ENCODE measurements at places on chromosomes 6 and 20. TPM values are rescaled to one million over a fixed set of nuclear protein-coding genes. Genes with fewer than 3 reads are reported as not detected.

DNA sequence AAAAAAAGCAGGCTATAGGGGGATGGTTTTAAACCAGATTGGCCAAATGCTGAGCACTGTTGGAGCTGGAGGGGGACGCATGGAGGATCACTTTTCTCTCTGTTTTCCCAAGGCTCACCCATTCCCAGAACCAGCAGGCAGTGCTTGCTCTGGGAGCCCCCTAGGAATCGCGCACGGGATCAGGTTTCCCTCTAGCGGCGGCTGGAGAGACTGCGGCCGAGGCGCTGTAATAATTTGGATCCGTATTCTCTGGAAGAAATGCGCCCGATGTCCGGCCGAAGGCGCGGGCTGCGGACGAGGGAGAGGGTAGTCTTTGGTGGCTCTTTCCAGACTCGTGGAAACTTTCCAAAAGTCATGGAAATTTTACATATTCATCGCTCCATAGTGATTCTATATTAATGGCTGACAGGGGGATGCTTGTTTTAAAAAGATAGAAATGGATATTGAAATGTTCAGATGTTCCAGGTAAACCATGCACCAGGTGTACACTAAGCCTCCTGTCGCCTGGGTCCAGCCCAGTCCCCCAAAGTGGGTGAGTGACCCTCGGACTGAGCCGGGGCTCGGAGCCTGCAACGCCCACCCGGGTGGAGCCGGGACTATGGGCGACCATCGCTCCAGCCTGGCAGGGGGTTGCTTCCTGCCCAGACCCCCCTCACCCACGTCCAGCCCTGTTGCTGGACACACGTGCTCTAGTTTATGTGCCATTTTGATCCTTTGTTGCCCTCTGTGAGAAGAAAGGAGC, 78.7 kb upstream of the PHACTR3 start:
- DNase-seq, result peak; percentile 24

DNA sequence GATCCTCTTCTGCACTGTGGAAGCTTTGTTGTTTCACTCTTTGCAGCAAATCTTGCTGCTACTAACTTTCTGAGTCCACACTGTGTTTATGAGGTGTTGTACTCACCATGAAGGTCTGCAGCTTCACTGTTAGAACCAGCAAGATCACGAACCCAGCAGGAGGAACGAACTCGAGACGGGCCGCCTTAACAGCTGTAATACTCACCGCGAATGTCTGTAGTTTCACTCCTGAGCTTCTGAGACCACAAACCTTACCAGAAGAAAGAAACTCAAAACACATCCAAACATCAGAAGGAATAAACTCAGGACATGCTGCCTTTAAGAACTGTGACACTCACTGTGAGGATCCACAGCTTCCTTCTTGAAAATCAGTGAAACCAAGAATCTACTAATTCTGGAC, 48.1 kb upstream of the MBOAT1 start:
- no peak for DNase-seq

DNA sequence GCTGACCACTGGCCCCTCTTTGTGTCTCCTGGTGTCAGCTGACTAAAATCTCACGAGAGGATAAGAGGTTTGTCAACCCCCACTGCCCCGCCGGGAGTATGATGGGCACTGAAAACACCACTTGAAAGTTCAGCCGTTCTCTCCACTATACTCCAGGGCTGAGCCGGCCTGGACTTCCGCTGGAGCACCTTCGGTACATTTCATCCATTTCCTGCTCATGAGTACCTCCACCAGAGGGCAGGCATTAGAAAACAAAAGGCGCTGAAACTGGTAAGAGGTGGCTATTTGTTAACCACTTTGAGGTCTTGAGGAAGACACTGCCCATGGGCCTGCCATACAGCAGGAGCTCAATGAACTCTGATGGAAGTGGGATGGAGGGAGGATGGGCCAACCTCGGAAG, 17.9 kb upstream of the ANKRD60 start:
- DNase-seq, result peak; percentile 31

- no peak for DNase-seq
Observed at GRCh38 chr20:20915844-20916243, 190.3 kb downstream of the LINC00237 start.

DNA sequence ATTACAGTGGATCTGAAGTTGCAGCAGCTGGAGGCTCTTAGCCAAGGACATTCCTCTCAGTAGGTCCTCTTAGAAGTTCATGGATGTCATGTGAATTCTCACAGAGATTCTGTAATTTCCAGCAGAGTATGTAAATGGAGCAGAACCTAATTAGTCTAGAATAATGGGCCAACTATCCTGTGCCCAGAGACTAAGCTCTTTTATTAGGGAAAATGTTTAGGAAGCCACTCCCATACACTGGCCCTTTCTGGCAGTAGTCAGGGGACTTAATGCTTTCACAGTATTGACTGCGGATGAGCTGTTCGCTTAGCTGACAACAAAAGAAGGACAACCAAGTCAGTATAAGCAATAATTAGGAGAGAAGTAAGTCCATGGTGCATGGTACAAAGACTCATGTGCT, 43.8 kb upstream of the KIF16B start:
- no peak for DNase-seq

DNA sequence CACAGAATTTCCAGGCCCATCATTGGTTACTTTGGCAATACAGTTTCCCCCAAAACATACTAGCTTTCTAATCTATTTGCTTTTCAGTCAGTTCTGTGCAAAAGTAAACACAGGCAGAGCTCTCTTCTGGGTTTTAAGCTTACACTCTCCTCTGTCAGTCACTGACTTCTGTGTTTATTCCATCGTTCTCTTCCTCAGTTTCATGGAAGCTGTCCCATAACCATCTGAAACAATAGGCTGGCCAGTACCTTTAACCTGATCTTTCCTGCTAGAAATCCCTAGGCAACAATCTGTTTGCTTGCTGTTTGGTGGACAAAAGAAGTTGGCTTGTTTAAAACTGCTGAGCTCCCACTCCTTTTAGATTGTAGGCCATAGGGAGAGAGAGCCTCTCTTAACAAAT, 431.5 kb downstream of the HACE1 start:
- no peak for DNase-seq

- DNase-seq, result peak; percentile 48
Observed at GRCh38 chr6:100726666-100727065, 154.5 kb downstream of the ASCC3 start.

DNA sequence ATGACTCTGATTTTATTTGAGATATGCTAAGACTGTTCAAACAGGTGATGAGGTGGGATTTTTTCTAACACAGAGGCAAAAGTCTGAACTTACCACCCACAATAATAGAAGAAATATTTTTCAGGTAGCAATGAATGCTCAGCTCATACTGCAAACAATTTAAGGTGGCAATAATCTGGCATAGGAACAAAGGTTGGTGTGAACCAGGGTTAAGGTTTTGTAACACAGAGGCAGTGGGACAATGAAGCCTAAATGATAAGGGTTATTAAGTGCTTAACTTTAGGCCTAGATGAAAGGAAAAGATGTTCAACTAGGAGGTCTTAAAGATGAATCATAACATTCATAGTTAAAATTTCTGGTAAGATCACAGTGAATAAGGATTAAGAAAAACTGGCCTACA, 4.9 kb downstream of the ASCC3 start:
- no peak for DNase-seq

DNA sequence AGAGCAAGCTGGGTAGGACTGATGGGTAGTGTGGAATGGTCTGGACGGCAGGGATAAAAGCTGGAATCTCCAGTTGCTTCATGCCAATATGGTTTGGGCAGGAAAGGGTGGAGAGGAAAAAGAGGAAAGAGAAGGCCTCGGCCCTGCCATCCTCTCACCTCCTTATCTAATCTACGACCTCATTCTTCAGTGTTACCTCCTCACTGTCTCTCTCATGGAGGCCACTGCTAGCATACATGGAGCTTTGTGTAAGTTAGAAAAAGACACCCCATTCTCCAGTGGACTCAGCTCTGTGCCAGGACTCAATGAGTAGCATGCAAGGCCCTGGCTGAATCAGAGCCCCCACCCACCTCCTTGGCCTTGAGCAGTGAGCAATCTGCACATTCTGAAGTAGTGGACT, 6.1 kb upstream of the ARID1B start:
- no peak for DNase-seq

GRCh38 chr20:5065166-5065878, 54.4 kb downstream of the PCNA start:
- DNase-seq, result peak; percentile 73

- DNase-seq, result no peak
Observed at GRCh38 chr6:167442245-167442644, 117.4 kb downstream of the TTLL2 start.

DNA sequence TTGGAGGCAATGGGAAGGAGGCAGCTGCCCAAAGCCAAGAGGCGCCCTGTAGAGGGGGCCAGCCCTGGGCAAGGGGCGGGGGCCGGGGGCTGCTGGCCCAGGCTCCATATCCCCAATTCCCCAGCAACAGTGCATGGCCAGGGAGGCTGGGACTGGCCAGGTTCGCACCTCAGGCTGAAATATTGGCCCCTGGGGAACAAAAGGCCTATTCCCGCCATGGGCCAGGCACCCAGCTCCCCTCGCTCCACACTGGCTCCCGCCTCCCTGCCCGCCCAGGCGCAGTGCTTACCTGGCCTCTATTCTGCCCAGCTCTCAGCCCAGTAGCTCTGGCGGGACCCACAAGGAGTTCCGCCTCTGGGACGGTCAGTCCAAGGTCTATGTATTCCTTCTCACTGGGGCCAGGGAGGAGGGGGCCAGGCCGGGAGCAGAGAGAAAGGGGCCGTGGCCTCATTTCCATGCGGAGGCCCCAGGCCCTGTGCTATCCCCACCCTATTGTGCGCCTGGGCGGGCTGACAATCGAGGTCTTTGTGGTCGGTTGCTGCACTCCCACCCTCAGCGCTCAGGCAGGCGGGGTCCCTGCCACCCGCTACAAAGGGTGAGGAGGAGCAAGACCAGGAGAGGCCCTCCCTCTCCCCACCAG, 42.3 kb downstream of the YTHDF1 start:
- DNase-seq, result no peak

DNA sequence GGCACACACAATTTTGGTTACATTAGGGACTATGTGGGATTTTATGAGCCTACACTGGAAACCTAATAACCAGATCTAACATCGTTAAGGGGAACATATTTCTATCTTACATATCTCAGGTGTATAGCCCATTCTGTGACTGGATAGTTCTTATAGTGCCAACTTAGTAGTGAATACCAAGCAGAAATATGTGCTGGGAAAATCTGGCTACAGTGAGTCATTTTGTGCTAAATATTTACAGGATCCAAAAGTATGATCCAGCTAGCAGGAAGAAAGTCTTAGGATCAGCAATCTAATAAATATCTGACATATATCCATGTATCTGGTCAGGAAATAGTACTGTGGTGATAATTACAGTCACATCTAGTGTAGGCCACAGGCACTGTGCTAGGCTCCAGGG, 94.6 kb upstream of the INSM1 start:
- no peak for DNase-seq

- DNase-seq, result no peak
Observed at GRCh38 chr20:2022163-2022562, 28.3 kb upstream of the PDYN start.

- no peak for DNase-seq
Observed at GRCh38 chr6:25537349-25538018, 114.5 kb upstream of the SCGN start.

DNA sequence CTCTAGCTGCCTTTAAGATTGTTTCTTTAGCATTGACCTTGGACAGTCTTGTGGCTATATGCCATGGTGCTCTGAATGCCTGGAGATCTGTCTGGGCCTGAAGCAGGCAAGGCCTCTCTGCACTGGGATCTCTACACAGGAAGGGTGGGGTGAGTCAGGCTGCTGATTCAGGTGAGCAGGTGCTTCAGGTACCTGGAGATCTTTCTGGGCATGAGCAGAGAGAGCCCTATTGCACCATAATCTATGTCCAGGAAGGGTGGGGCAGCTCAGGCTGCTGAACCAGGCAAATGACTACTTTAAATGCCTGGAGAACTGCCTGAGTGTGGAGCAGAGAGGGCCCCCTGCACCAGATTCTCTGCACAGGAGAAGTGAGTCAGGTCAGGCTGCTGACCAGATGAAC, 94.5 kb downstream of the TPBG start:
- no peak for DNase-seq

DNA sequence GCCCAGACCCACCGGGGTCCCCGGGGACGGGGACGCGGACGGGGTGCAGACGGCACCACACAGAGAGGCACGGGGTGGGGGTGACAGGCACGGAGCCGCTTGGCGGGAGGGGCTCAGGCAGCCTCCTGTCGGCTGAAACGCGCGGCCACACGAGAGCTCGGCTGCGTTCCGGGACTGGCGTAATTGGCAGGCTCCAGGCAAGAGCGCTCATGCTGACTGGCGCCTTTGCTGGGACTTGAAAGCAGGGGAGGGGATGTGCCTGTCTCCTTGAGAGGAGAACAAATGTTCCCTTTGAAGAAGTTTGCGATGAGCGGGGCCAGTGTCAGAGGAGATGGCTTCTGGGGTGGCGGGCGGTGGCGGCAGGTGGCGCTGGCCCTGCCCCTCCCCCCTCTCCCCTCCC, 25.8 kb downstream of the BHLHE23 start:
- no peak for DNase-seq

DNA sequence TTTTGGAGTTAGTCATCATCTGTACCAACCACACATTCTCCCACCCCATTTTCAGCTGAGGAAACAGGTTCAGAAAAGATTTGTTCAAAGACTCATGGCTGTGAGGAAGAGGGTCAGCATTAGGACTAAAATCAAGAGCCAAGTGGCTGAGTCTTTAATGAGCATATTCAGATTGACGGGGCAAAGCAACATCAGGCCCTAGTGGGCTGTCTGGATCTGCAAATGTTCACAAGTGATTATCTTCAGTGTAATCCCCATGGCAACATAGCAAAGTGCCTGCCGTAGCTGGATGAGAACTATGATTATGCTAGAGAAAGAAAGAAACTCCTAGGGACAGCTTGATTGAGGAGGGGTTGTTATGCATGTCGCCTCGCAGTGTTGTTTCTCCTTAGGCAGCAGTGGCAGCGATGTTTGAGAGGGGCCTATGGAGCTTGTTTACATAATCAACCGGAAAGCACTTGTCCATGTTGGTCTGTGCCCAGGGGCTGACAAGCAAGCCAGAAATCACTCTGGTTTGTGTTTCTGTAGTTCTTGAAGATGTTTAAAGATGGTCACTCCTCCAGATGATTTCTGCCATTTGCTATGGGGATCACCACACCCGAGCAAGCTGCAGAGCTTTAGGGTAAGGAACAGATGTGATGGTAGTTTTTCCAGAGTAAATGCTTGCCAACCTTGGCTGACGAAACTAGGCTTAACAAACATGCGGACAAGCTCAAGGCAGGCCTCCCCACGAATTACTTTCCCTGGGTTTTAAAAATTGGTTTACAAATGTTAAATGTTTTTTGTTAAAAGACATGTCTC, 124.3 kb upstream of the MLIP start:
- no peak for DNase-seq

ULBP1 gene
- 1.7 TPM for total RNA-seq

TINAG gene
- not detected for total RNA-seq

MYLK4 gene
- total RNA-seq, result 0.98 TPM

C20orf141 gene
- not detected for total RNA-seq

SLC22A3 gene
- 1.5 TPM for total RNA-seq
